ENCODE measurements at places on chromosomes 1 and 21.

DNA sequence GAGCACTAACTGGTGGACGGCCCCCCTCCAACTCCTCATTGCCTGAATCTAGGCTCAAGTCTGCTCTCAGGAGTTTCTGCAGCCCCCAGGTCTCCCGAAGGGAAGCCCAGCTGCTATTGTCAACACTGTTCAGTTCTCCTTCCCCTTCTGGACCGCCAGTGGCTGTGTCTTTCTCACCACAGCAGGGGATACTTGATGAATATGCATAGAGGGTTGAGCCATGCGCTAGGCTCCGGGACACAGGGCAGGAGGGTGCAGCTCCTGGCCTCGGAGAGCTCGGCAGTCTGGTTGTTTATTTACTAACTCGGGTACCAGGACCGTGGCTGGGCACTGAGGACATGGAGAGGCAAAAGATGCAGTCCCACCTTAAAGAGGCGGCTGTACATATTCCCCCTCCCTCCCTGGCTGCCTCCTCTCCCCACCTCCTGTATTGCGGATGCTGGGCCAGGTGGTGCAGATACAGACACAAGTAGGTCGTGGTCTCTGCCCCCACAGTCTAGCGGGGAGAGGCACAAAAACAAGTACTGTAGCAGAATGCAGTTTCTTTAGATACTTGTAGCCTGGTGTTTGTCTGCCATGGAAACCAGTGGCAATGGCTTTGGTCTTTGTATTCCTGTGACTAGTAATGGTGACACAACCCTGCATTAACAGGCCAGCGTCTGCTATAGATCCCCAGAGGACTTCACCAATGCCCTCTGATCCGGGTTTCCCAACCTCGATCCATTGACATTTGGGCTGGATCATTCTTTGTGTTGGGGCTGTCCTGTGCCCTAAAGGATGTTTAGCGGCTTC, 26.2 kb downstream of the ARHGEF10L start:
- no peak for DNase-seq

DNA sequence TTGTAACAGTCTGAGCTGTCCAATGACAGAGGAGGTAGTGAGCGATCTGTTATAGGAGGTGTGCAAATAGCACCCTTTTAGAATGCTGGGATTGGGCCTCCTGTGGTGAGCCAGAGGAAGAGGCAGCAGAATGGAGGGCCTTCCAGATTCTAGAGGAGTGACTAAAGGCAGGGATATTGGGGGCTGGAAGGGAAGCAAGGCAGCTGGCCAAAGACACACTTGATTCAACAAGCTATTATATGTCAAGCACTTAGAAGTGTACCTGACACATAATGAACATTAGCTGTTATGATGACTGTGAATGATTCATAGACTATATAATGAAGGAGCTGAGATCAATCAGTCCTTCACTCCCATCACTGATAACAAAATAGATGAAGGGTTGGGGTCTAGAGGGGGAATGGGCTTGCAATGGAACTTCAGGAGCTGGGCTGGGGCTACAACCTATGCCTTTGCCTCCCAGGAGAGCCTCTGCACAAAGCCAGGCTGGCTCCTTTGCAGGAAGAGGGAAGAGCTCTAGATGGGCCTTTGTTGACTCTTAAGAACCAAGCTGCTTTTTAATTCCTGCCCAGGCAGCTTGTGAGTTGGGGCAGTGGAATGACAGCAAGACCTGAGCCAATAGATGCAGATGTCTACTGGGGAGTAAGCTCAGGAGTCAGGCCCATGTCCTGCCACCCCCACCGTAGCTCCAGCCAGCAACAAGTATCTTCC, 2.3 kb upstream of the MKNK1 start:
- no peak for DNase-seq

GRCh38 chr1:240091614-240092300, at the start of gene FMN2:
Gene FMN2, plus strand, starts transcription at chr1:240091883. Its CDS starts 227 bp downstream, at chr1:240092110.
- no peak for DNase-seq

GRCh38 chr1:23908453-23909341, 4.5 kb downstream of the CNR2 start:
- peak; percentile 88 for DNase-seq

GRCh38 chr1:5340560-5341130, 651.6 kb downstream of the NPHP4 start:
- no peak for DNase-seq

GRCh38 chr1:87620807-87621206, 292.1 kb downstream of the LMO4 start:
- no peak for DNase-seq

GRCh38 chr1:1083416-1084371, 9.6 kb upstream of the RNF223 start:
- no peak for DNase-seq

DNA sequence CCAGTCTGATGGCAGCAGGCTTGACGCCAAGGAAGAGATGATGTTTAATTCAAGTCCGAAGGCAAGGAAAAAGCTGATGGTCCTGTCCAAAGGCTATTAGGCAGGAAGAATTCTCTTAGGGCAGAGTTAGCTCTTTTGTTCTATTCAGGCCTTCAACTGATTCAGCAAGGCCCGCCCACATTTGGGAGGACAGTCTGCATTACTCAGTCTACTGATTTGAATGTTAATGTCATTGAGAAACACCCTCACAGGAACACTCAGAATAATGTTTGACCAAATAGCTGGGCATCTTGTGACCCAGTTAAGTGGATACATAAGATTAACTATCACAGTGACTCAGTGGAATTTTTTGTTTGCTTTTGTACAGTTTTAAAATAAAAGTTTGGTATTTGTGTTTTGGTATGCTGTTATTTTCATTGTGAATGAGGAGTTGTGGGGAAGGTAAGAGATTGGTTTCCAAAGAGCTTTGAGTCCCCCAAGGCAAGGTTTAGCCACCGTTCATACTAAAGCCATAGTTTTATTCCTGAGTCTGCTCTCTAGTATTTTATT, 1.7 kb upstream of the ZNF691 start:
- no peak for DNase-seq

DNA sequence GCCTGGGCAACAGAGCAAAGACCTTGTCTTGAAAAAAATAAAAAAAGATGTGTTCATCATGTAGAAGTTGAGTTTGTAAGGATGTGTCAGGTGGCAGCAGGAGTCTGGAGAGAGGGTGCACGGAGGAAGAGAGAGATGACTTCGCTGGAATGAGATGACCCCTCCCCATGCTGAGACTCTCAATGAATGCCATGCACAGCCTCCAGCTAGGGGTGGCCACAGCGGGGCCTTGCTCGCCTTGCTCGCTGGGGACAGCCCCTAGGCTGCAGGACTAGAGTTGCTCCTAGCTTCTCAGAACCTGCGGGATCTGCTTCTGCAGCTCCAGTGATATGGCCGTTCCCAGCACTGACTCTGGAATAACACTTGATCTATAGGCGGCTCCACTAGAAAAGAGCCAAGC, 6.6 kb upstream of the C2CD2 start:
- no peak for DNase-seq

DNA sequence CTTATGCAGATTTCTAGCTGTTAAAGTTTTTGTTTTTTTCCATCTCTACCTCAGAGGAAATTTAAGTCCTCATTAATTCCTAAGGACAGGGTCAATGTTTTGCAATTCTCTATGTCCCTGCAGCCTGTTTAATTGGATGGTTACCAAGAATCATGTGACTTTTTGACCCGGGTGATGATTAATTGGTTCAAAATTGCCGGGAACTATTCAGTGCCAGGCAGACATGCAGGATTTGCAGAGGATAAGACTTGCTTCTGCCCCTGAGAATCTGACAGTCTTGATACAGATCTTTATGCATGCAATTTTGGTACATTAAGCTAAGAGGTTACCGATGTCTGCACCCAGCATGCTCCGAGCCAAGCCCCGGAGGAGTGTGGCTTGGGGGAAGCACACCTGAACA, 87.9 kb downstream of the PLPP3 start:
- no peak for DNase-seq

DNA sequence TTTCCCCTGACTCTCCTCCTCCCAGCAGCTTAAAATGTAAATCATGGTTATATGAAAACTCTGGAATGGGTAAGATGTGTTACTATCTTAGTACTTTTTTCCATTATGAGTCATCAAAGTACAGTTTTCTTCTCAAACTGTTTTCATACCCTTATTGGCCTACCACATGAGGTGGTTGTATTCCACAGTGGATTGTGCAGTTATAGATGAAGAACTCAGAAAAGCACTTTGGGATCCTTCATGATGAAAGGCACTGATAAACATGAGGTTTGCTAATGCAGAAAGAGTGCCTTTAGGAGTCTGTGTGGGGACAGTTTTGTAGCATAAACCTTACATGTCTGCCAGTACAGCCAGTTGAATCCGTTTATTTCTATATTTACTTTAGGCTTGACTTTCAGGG, 32.0 kb upstream of the MYOCOS start:
- DNase-seq = no peak

All from CMK (cell line).